Stimulated activated CD4-positive, alpha-beta T cell treated with anti-CD3 and anti-CD28 coated beads, Interleukin-4, amount 100 ng/mL, for 48 hours (primary cell): ENCODE measurements at places on chromosomes 6 and 20.

DNA sequence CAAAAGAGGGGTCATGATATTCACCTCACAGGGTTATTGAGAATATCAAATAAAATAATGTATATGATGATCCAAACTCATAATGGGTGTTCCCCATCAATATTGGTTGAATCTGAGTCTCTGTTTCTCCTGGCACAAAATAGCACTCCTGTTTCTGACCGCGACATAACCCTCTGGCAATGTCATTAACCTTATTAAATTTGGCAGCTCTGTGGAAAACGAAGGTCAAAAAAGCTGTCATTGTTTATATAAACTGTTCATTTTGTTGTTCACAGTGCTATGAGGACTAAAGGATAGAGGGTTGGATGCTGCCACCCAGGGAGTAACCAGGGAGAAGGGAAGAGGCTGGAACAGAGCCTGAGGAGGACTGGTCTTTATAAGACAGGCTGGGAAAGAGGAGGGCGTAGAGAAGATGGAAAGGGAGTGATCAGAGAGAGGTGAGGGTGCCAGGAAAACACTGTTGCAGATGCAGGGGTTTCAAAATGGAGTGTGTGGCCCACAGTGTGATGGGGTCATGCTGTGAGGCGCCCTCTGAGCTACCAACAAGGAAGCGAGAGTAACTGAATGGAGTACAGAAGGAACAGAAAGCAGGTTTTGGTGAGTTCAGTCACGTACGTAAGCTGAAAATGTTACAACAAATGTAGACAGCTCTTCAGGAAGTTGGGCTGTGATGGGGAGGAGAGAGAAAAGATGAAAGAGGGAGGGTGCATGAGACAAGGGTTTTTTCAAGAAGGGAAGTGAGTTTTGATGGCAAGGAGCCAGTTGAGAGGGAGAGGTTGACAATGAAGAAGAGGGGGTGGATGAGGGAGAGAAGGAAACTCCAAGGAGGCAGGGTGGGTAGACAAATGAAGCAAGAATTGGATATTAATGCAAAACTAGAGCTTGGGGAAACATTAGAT, 251.6 kb upstream of the TAB2 start:
- no peak for DNase-seq

- no peak for DNase-seq
These were observed 94.0 kb downstream of the NOL4L start for GRCh38 chr20:32490942-32491763.

DNA sequence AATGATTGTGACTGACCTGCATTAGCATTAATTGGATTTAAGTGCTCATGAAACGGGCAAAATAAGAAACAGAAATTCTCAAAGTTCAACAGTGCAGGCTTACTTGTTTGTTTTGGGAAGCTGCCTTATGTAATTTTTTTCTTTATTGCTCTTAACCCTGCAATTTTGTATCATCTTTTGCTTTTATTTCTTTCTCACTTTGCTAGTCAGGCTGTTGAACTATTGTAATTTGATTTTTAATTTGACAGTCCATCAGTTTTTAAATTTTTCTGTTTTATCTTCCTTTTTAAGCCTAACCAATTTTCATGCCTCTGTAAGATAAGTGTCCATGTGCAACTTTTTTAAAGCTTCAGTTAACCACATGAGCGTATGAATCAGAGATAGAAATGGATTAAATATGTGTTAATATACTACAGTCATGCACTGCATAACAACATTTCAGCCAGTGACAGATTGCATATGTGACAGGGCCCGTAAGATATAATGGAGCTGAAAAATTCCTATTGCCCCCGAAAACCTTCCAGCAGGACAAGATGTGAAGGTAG, 44.6 kb downstream of the PEX7 start:
- no peak for DNase-seq

GRCh38 chr6:137681445-137682009, 185.5 kb upstream of the TNFAIP3 start:
- DNase-seq, result no peak

DNA sequence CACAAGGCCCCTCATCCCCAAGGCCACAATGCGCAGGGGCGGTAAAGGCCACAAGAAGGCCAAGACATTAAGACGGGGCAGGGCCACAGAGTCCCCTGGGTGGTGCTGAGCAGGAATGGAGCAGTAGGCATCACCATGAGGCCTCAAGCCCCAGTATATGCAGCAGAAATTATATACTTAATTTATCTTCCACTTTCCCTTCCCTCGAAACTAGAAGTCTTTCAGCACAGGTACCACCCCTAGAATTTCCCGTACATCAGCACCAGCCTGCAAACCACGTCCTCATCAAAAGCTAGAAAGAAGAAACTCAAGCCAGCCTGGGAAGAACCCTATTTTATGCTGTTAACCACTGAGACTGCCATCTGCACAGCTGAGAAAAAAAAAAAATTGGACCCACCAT, 89.4 kb downstream of the PLG start:
- DNase-seq, result no peak

GRCh38 chr6:140779341-140779740, 1353.4 kb upstream of the GJE1 start:
- DNase-seq, result no peak

- DNase-seq, result no peak
These were observed 179.6 kb downstream of the TAF4 start for GRCh38 chr20:61885759-61886715.

GRCh38 chr6:42505385-42505718, 53.6 kb upstream of the TRERF1 start:
- DNase-seq, result no peak

GRCh38 chr6:89619567-89619966, 19.0 kb downstream of the LYRM2 start:
- DNase-seq, result no peak
